ENCODE measurements at places on chromosomes 5 and 9.
A peak's percentile ranks its signal among the peaks of the same experiment; 100 is the strongest.

GRCh38 chr5:126527892-126528291 lies 67.1 kb downstream of the ALDH7A1 start:
- DNase-seq, result no peak

DNA sequence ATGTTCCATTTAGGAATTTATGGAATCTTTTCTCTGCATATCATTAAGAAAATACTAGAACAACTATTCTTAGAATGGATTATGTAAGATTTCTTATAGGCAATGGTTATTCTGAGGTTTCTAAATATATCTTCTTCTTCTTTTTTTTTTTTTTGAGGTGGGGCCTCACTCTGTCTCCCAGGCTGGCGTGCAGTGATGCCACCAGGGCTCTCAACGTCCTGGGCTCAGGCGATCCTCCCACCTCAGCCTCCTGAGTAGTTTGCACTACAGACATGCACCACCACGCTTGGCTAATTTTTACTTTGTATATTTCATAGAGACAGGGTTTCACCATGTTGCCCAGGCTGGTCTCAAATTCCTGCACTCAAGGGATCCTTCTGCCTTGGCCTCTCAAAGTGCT lies 137.2 kb downstream of the SREK1 start:
- DNase-seq, result no peak

- peak; percentile 75 for DNase-seq
These were observed 3.2 kb downstream of the PAPPA start for GRCh38 chr9:116156621-116157314.

GRCh38 chr5:167453246-167454030 lies 838.0 kb upstream of the WWC1 start:
- DNase-seq, result no peak

GRCh38 chr9:131104016-131104740 lies 7.8 kb downstream of the AIF1L start:
- DNase-seq, result no peak

DNA sequence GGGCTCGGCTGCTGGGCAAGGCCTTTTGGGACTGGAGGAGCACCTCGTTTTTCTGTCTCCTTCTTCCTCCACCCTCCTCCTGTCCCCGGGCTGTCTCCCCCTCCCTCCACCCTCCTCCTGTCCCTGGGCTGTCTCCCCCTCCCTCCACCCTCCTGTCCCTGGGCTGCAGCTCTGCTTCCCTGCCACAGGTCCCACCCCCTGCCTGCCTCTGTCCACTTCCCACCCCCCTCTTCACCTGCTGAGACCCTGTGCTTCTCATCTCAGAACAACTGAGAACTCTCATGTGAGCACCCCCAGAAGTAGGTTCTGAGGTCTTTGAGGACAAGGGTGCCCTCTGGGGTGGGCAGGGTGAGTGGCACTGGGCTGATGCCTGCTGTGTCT lies 5.8 kb upstream of the TOR4A start:
- DNase-seq, result no peak

DNA sequence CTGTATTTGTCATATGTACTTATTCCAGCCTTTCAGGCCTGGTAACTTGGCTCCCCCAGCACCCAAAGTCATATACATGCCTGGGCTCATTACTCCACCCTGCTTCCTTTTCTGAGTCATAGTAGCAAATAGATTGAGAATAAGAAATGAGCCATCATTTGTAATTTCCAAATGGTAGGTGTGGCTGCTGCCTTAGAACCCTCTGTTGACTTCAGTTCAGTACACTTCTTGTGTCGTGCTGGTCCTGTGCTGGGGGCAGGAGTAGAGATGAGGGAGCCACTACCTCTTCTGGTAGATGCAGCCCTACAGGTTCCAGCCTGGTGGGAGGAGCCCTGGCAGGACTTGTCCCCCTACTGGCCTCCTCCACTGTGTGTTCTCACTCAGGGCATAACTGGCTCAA lies 11.1 kb downstream of the GM2A start:
- no peak for DNase-seq

DNA sequence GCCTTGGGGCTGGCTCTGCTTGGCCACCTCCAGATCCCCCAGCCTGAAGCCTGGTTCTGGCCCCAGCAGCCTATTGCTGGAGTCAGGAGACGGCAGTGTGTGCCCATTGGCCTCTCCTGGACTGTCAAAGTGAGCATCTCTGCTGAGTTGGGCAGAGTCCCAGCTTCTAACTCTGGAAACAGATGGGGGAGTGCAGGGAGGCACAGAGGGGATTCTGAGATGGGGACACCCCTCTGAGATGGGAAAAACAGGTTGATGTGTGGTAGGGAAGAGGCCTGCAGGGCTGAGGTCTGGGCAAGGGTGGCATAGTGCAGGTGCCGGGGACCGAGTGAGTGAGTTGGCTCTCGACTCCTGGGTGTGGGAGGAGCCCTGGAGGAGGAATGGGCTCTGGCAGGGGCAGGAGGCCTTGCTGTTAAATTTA lies 27.5 kb downstream of the PHF2 start:
- no peak for DNase-seq

GRCh38 chr9:136631038-136632000 lies 31.4 kb upstream of the EGFL7 start:
- peak; percentile 44 for DNase-seq

DNA sequence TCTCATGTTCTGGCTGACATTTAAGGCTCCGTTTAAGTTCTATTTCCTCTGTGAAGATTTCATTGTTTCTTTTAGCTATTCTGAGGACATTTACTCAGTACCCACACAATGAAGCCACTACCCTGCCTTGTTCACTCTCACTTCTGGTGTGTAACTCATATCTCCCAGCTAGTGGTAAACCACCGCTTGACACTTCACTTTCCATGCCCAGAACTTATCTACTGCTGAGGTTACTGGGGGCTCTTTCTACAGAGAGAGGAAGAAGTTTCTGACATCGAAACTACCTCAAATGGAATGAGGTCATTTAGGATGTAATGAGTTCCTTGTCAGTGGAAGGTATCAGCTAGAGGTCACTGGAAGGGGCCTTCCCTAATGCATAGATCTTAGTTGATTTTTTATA lies 501.5 kb downstream of the DMAC1 start:
- DNase-seq, result no peak

DNA sequence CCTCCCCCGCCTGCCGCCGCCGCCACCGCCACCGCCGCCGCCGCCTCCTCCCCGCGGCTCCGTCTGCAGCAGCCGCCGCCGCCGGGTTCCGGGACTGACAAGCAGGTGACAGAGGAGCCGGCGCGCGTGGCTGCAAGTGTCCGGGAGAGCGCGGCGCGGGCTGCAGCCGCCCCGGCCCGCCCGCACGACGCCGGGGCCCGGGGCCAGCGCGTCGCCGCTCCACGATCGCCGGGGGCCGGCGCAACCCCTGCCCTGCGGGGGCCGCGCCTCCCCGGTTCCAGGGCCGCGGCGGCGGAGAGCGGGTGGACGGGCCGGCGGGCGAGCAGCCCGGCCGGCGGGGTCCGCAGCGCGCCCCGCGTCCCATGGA lies 343 bp downstream of the LMX1B start:
- DNase-seq, result no peak

DNA sequence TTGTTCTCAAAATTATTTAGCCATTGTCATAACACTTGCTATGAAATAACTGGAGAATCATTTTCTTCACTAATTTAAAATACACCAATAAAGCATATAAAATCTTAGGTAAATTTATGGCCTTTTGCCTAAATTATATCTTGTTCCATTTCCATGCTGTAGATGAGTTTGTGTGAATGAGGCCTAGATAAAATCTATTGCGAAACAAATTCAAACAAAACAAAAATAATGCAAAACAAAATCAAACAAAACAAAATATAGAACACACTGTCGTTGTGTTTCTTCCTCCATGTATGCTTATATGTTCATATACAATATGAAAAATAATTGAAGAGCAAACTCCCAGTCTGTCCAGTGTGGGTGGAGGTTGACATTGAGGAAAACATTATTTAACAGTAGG lies 1020.7 kb downstream of the PTPRD start:
- no peak for DNase-seq

DNA sequence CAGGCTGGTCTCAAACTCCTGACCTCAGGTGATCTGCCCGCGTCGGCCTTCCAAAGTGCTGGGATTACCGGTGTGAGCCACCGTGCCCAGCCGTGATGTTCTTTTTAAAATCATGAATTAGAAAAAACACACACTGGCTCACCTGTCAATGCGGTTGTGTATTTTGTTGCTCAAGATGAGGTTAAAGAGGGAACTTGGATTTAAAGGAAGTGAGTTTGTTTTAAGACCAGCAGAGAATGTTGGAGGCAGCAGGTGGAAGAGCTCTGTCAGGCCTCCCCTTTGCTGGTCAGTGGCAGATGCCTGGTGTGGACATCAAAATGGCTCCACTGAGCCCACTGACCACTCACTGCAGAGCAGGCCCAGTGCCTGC lies 38.9 kb downstream of the WNK2 start:
- DNase-seq, result no peak

Measured in DMS153 (cell line).